GM23248 (cell line): ENCODE measurements at places on chromosomes 1 and 21. TPM values are rescaled to one million over a fixed set of nuclear protein-coding genes. Genes with fewer than 3 reads are reported as not detected.

DNA sequence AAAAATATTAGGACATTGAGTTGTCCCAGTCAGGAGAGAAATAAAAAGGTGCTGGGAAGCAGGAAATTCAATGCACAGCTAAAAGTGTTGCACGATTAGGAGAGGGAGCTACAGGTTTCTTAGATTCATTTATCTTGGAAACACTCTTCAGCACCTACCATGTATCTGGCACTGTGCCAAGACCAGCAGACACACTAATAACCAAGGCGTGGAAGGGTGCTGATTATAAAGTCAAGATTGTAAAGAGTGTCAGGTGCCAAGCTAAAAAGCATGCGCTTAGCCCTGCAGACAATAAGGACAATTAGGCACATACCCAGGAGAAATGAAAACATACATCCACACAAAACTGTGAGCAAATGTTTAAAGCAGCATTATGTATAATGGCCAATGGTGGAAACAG, 129.9 kb downstream of the DSCAM start:
- no peak for DNase-seq

ZNF593OS gene
- not detected in 2 replicates for total RNA-seq

DNA sequence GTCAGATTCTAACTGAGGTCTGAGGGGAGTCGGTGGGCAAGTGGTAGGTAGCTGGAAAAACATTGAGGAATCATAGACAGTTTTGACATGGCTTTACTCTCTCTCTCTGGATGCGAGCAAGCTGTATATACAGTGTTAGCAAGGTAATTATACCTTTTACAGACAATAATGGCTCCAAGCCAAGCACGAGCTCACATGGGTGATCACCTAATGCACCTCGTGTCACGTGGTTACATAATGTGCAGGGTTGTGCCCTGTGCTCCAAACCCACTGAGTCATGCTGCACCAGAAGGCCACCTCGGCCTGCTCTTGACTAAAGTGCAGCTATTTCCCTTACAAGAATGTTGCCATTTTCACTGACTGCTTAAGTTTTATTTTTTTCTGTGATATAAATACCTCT, 7.6 kb upstream of the CLCA2 start:
- no peak for DNase-seq

- DNase-seq: no peak
Observed at GRCh38 chr21:32046191-32046590, 173.4 kb downstream of the HUNK start.

DNA sequence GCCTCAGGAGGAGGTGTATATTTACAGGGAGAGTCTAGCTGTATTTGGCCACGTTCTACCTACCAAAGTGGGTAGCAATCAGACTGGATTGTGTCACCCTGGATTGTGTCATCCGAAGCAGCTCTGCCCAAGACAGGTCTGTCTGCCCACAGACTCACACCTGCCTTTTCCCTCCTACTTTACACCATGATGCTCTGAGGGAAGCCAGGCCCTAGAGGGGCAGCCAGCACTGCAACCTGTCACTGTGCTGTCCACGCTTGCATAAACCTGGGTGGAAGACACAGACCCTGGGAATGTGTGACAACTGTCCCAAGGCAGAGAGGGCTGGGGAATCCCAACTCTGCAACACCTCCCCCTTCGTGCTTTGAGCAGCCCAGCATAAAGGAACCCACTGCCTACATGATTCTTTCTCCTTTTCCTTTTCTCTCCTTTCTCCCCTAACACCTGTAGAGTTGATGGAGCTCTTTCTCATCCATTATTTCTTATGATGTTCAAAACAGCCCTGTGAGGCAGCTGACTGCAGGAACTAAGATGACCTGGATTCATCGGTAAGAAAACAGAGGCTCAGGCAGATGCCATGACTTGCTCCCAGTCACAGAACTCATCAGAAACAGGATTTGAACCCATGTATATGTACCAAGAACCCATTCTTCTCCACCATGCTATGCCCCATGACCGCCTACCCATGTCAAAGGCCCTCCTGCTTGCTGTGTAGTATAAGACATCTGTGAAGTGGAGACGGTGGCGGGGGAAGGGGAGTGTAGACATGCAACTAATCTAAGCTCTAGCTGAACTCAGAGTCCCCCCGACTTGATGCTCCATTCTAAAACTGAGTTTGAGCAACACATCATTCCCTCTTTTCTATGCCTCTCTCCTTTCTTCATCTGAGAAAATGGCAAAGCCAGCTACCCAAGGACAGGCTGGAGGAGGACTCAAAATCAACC, 55.9 kb downstream of the ITPKB start:
- no peak for DNase-seq

DNA sequence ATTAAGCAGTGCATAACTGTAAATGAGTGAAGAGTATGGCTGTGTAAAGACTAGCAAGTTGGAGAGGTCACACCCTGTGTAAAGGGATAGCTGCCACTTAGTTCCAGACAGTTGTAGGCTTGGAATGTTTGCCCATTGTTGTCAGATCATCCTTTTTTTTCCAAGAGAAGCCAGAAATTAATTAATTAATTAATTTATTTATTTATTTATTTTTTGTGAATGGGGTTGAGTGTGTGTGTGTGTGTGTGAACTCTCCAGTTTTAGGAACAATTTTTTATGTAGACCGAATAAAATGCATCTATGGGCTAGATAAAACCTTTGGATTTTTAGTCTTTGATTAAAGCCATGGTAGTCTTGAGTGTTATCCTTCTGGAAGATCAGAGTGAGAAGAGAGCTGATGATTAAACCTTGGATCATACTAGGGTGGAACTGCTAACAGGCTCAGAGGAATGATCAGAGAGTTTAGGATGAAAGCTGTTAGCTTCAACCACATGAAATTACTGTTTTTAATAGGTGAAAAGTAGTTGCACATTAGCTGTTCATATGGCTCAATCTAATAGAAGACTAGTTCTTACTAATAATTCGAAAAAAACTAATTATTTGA, 58.4 kb downstream of the OSBPL9 start:
- DNase-seq: peak; percentile 72

NTNG1 gene
- 14.4 and 14.7 TPM in 2 replicates for total RNA-seq

ERVH48-1 gene
- total RNA-seq: not detected in 2 replicates

HPDL gene
- total RNA-seq: 3.7 TPM in 2 replicates

DNA sequence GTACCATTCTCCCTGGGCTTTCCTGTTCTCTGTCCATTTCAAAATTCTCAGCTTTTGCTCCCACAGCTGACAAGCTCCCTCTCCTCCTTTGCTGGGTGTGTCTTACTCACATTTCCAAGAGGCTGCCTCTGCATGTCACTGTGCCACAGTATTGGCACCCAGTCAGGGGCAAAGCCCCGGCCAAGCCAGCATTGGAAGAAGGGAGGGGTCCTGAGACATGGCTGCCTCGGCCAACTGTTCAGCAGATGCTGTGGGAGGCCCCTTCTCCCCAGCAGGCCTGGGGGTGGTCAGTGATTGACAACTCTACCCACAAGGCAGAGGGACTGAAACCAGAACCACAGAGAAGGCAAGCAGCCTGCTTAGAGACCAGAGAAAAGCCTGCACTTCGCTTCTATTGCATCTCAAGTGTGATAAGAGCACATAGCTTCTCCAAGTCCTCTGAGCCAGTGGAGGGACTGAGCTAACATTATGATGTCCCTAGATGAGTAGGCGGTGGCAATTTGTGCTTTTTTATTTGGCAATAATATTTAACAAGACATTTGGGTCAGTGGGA, 294.1 kb downstream of the SIPA1L2 start:
- no peak for DNase-seq

DNA sequence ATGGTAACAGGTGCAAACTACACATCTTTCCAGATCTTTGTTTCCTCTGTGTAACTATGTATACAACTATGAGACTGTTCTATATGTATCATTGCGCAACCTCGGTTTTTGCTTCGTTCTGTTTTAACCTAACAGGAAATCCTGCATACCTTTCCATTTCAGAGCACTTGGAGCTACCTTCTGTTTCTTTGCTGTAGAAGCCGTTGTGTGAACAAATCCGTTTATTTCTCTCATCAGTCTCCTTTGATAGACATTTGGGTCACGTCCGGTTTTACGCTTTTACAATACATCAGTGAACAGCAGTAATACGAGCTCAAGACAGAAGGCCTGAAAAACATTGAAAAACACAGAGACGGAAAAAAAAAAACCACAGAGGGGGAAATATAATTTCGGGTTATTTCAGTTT, 10.5 kb downstream of the ATP5IF1 start:
- DNase-seq: peak; percentile 63

- no peak for DNase-seq
Observed at GRCh38 chr1:161307892-161308638, 1.7 kb downstream of the MPZ start.

DNA sequence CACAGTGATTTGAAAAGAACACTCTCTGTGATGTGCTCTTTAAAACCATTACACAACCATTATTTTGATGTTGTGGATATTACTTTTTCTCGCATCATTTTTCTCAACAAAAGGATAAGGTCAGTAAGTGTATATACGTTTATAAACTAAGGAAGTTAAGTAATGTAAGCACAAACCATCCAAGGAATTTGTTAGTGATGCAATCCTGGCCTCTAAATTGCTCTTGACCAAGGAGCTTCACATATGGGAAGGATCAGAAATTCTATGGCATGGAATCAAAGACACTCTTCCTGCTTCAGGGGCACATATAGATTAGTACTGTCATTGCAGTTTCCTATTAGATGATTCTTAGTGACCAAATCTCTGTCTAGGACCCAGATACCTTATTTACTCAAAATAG, 3.6 kb upstream of the PPP2R5A start:
- DNase-seq: peak; percentile 11

GRCh38 chr1:118898712-118899111, 89.4 kb downstream of the TBX15 start:
- DNase-seq: no peak

DNA sequence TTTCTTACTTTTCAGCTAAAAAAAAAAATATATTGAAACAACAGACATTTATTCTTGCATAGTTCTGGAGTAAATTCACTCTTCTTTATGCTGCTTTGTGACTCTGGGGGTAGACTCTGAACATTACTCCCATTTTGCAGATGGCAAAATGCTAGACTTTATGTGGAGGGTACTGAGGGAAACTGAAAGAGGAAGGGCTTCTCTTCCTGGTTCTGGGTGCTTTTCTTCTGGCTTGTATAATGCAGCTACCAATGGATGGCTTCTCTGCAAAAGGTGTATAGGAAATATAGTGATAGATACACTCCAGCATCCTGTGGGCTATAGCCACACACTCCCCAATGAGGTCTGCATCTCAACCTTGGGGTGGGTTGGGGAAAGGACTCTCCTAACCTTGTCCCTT, 19.7 kb upstream of the ZBTB40 start:
- no peak for DNase-seq

CDCA8 gene
- 4.4 and 5.7 TPM in 2 replicates for total RNA-seq

GRCh38 chr1:199009447-199009846, 370.6 kb downstream of the PTPRC start:
- no peak for DNase-seq

CDK11B gene
- 8.2 and 11.7 TPM in 2 replicates for total RNA-seq

DNA sequence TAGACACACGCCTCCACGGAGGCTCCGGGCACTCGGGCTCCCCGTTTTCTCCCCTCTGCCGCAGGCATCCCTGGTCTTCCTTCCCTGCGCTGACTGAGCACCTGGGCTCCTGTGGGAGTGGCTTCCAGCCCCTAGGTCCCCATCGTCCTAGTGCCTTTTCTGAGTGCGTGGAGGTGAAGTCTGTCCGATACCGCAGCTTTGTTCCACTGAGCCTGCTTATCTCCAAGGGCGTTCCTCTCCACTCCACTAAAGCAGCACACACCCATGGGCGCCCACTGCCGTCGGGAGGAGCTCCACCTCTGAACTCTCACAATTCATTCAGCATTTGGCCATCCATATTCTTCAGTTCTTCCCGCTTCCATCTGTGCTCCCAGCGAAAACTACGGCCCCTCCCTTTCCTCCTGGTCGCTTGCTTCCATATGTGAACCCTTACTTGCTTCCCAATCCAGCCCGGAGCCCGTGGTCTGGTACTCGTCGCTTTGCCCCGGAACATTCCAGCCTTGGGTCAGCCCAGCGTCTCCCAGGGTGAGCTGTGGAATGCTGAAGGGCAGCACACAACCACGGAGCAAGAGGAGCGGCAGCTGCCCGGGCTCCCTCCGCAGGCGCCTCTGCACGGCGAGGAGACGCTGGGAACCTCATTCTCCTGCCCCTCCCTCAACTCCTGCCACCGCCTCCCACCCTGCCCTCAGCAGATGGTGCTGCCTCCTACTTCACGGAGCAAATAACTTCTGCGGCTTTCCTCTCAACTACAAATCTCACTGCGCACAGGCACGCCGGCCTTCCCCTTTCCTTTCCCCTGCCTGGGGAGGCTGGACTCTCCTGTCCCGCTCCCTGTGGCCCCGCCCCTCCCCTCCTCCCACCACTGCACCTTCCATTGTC, 27.5 kb downstream of the ATP8B2 start:
- DNase-seq: peak; percentile 53

GRCh38 chr1:117673405-117673804, 67.6 kb downstream of the TENT5C start:
- DNase-seq: peak; percentile 86

GRCh38 chr1:5119366-5120234, 465.2 kb downstream of the AJAP1 start:
- no peak for DNase-seq

GRCh38 chr1:54866801-54867716, 19.9 kb downstream of the DHCR24 start:
- DNase-seq: peak; percentile 19

DNA sequence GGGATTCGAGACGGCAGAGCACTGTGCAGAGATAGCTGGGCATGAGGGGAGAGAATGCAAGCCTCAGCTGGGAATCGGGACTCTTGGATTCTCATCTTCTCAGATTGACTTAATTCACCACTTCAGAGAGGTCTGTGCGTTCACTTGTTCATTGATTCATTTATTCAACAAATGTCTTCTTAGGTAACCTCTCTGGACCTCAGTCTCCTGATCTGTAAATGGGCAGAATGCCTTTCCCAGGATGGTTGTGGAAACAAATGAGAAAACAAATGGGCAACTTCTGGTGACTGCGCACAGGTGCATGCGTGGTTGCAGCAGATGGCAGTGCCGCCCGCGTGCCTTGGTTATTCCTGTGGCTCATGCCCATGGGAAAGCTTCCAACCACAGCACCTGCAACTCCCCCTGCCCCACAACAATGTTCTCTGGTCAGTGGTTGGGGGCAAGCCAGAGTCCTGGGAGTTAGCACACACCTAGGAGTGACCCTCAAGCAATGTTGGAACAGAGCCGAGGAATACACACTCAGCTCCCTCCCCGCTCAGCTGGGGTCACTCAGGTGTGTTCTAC, 110.1 kb upstream of the RUNX3 start:
- DNase-seq: no peak

DNA sequence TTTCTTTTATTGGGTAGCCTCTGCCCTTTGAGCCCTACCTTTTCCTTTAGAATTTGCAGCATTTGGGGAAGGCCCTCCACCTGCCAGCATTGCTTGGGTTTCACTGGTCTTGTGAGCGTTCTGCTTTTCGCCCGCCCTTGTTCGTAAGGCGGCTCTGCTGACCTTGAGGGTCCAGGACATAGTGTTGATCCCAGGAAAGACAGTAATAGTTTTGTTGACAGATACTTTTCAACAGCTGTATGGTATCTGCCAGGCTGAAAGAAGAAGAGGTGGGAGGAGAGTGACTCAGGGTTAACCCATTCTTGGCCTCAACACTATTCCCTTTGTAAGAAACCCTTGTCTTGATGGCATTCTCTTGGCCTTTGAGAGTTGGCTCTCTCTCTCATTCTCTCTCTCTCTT, 113.4 kb upstream of the SPAG17 start:
- DNase-seq: no peak

- peak; percentile 91 for DNase-seq
Observed at GRCh38 chr1:198212675-198213074, 55.9 kb downstream of the NEK7 start.

RHOU gene
- 1.8 TPM in 2 replicates for total RNA-seq
